ENCODE measurements at places on chromosomes 12 and 14. TPM values are rescaled to one million over a fixed set of nuclear protein-coding genes. Genes with fewer than 3 reads are reported as not detected.

Gene RDH5
- 7.4 TPM for total RNA-seq

Gene ART4
- total RNA-seq, result not detected

Gene CIDEB
- 3.4 TPM for total RNA-seq

Gene IRAK3
- 0.53 TPM for total RNA-seq

GRCh38 chr14:81450100-81450531 lies 50.0 kb upstream of the STON2 start:
- H3K36me3 ChIP-seq, result no peaks in the 10 kb centered on the region
- peak; percentile 73 for DNase-seq
- no peak overlapping the region for H3K27ac ChIP-seq
- H3K27me3 ChIP-seq, result no peaks in the 10 kb centered on the region
- no peaks in the 10 kb centered on the region for H3K4me1 ChIP-seq
- no peak overlapping the region for H3K4me3 ChIP-seq

DNA sequence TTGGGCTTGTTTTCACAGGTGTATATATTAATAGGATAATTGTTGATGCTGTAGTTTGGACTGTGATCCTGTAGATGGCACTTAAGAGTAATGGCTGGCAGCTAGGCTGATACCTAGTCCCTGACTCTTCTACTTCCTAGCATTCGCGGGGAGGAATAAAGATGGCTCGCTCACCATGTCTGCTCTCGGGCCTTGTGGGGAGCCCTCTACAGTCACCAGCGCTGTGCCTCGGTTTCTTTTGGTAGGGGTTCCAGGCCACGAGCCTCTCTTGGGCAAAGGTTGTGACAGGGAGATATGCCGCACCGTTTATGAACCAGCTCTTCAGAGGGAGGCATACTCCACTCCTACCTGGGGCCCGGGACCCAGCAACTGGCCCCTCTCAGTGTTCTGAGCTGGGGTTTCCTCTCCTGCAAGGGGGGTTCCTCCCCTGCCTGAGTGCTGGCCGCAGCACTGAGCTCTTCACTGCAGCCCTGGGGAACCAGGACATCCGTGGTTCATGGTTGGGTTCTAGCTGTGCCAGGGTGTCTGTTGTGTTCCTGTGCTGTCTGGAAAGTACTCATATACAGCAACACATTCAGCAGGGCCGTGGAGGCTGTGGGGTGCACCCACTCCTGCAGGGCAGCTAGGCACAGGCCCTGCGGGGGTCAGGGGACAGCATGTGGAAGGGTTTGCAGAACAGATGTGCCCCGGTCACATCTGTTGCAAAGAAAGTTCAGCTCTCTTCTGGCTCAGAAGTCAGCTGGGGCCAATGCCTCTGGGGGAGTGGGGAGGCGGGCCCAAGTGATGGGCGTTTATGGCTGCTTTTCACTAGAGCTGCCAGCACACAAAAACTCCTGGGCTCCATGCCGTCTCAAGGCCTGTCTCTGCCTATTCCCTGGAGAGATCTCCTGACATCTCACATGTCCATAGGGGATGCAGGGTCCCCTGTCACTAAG lies 147.9 kb downstream of the PPFIA2 start:
- peak; percentile 68 for DNase-seq
- H3K27ac ChIP-seq, result no peak overlapping the region
- no peaks in the 10 kb centered on the region for H3K36me3 ChIP-seq
- no peaks in the 10 kb centered on the region for H3K4me1 ChIP-seq

GRCh38 chr14:68309616-68310015 lies 483.3 kb downstream of the ZFP36L1 start:
- H3K27ac ChIP-seq, result no peak overlapping the region
- DNase-seq, result no peak
- no peak overlapping the region for H3K4me3 ChIP-seq
- H3K27me3 ChIP-seq, result no peaks in the 10 kb centered on the region
- peaks cover 6% of the 10 kb centered on the region for H3K4me1 ChIP-seq
- no peaks in the 10 kb centered on the region for H3K36me3 ChIP-seq

GRCh38 chr12:123621101-123621500 lies 12.4 kb downstream of the EIF2B1 start:
- H3K27me3 ChIP-seq, result no peaks in the 10 kb centered on the region
- H3K36me3 ChIP-seq, result peaks cover 89% of the 10 kb centered on the region
- no peak for DNase-seq
- no peak overlapping the region for H3K4me3 ChIP-seq

DNA sequence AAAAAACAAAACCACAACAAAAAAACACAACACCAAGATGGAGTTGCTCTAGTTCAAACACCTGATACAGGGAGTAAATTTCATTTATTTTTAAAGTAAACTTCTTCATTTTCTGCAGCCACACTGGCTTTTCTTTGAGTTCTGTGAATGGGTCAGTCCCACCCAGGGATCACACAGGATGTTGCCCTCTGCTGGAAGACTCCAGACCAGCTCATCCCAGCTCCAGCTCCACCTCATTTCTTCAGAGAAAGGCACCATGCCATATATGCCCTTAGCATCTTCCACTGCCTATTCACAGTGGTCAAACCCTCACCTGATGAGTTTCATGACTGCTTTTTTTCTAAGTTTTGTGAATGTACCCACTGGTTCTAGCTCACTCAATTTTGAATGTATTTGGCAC lies 8.0 kb downstream of the GLIPR1 start:
- DNase-seq, result peak; percentile 83
- H3K4me1 ChIP-seq, result peaks cover 13% of the 10 kb centered on the region
- H3K4me3 ChIP-seq, result no peak overlapping the region
- H3K27me3 ChIP-seq, result no peaks in the 10 kb centered on the region
- H3K27ac ChIP-seq, result no peak overlapping the region
- H3K36me3 ChIP-seq, result no peaks in the 10 kb centered on the region

DNA sequence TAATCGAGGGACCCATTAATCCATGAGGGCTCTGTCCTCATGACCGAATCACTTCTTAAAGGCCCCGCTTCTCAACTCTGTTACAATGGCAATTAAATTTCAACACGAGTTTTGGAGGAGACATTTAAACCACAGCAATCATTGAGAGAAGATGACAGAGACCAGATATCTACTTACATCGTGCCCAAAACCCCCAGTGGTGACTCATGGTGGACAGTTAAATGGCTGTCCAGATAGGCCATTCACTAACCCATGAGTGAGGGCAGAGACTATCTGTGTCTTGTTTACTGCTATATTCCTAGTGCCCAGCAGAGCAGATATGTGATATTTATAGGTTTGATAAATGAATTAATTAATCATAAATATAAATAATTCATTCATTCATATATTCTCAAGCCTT lies 20.0 kb upstream of the FLVCR2 start:
- DNase-seq, result no peak
- H3K4me1 ChIP-seq, result no peaks in the 10 kb centered on the region
- H3K4me3 ChIP-seq, result no peak overlapping the region

GRCh38 chr14:33704481-33704880 lies 246.4 kb downstream of the EGLN3 start:
- no peaks in the 10 kb centered on the region for H3K36me3 ChIP-seq
- DNase-seq, result no peak
- no peak overlapping the region for H3K4me3 ChIP-seq

All from endodermal cell (in vitro differentiated cells).